ENCODE measurements at places on chromosomes 12 and 14.

DNA sequence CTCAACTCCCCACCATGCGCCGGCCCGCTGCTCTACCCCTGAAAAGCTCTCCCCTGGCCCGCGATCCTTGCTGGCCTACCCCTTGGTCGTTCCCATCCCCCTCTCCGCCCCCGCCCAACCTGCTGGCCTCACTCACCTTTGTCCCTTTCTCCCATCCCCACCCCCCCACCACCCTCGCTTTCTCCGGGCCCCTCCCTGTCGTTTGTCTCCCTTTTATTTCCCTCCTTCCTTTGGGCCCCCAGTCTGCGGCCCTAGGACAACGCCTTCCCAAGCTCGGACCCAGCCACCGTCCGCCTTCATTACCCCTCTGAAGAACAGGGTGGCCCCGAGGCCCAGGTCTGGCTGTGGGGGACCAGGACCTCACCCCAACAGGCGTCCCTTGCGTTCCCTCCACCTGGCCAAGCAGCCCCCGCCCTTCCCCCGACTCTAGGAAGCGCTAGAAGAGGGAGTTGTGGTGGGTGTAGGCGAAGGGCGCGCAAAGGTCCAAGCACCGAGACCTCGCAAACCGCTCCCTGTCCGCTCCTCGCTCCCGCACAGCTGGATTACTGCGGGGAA, 6.9 kb upstream of the SLC7A7 start:
- no peak for DNase-seq

DNA sequence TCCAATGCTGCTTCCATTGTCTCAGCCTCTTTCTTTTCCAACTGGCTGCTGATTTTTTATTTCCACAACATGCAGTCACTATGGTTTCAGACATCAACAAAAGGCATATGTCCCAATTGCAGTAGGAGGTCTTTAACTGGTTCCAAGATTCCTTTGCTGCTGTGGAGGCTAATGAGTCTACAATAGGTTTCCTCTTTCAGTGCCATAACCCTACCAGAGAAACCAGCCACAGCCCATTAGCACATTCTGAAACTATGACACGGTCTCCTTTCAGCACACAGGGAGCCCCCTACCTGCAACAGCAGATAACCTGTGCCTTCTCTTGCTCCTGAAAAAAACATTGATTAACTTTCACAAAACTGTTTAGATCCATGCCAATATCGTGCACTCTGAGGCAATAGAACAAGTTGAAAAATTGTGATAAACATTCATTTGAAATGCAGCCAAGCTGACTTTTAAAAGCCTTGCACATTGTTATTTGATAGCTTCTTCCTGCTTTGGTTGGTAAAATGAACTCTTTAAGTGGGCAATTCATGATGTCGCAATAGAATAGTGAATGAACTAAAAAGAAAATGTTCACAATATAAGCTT, 32.4 kb downstream of the PLEKHG7 start:
- no peak for DNase-seq

GRCh38 chr14:90545966-90546751, 149.3 kb downstream of the CALM1 start:
- DNase-seq = no peak

GRCh38 chr14:28758885-28759652, 7.5 kb upstream of the FOXG1 start:
- no peak for DNase-seq

DNA sequence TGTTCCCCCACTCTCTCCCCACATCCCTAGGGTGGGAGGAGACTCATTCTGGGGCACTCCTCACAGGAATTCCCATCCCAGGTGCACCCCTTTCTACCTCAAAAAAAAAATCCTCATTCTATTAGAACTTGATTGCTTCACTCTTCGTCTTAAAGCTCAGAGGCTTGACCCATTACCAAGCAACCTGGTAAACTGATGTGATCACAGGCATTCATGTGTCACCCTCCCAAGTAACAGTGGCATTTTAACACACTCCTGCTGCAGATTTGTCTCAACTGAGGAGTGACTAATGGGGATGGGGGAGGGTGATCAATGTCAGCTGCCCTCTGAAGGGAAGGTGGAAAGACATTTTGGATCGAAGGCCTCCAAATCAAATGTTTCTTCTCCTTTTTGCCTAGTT, 78.1 kb upstream of the PTHLH start:
- no peak for DNase-seq

- no peak for DNase-seq
Measured at GRCh38 chr14:40123816-40124215, 691.6 kb upstream of the FBXO33 start.

DNA sequence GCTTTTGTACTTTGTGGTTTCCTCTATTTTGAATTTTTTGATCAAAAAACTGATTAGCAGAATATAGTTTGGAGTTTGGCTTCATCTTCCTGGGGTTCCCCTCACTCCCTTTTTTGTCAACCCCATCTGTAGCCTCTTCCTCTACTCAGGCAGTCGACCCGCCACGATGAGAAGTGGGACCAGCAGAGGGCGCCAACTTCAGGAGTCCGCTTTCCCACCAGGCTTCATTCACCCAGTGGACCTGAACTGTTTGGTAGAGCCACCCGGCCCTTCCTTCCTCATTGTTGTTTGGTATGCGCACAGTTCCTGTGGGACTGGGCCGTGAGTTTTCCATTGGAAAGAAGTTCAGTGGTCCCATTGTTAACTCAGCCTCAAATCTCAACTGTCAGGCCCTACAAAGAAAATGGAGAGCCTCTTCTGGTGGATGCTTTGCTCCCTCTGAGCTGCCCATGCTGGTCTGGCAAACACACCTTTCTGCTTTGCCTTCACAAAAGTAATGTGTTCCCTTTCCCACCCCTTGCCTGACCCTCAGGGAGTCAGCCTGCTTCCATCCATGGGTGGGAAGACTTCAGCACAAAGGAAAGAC, 21.7 kb downstream of the TMBIM6 start:
- DNase-seq = peak; percentile 75

DNA sequence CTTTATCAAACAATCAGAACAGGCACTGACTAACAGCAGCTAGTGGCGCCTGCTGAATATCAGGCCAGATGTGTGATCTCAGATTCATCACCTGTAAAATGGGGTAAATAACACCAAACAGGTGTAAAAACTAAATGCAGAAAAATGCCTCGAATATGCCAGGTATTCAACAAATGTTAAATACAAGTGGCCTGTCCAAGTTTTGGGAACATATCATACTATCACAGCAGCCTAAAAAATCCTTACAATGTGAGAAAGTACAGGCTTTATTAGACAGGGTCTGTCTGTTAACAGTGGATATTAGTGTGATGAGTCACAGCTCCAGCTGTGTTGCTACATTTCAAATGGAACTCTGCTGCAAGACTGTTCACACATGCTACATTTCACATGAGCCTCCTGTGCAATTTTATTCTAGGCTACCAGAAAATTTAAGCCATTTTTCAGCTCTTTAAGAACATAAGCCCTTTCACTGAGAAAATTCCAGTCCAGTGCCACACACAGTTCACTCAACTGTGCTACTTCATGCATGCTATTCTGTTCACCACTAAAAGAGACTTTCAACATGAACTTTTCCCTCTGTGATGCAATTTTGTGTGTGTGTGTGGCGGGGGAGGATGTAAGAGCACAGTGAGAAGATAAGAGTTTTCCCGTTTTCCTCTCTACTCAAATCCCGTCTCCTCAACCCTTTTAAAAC, 56.7 kb downstream of the MSRB3 start:
- DNase-seq = no peak

- DNase-seq = no peak
Measured at GRCh38 chr14:45284802-45285201, 31.8 kb upstream of the MIS18BP1 start.

DNA sequence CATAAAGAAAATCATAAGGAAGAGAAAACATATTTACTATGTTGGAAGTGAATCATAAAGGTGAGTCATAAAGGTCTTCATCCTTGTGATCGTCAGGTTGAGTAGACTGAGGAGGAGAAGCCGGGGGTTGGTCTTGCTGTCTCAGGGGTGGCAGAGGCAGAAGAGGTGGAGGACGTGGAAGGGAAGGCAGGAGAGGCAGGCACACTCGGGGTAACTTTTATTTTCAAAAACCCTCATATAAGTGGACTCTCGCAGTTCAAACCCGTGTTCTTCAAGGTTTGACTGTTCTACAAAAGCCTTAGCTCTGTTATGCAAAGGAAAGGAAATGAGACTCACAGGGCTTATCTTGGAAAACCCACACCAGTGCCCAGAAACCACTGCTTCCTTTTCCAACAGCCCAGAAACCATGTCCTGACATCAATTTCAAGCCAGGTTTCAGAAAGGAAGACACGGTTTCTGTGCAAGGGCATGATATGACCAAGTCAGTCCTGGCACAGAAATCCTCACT, 14.0 kb downstream of the SMCO2 start:
- peak; percentile 10 for DNase-seq

DNA sequence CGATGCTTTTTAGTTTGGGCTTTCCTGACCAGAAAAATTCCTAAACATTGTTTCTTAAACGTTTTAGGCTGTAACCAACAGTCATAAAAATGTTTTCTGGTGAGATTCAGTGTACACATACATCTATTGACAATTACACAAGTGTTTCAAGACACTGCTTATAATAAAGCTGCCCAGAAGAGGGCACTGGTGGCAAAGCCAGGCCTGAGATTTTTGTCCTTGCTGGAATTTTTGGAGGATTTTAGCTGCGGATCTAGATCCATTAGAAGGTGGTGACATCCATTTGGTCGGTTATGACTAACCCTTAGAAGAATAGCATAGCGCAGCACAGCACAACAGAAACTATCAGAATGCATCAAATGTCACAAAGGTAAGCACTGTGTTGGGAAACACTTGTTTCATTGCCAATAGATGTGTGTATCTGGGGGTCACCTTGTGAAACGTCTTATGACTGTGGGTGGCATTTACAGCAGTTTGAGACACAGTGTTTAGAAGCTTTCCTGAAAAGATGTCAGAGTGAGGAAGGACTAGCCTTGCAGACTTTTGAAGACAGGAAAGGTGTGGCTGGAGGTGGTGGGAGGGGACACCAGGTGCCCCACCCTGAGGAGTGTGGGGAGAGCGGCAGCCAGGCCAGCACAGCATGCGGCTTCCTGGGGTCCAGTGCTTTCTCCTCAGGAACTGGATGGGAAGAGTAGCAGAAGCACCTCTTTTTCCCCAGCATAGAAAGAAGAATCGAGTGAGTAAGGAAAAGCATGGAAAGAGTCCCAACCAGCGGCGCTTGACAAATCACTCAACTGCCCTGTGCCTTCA, 54.7 kb upstream of the FKBP4 start:
- DNase-seq = no peak

- no peak for DNase-seq
Measured at GRCh38 chr12:1297639-1298175, 296.7 kb downstream of the FBXL14 start.

DNA sequence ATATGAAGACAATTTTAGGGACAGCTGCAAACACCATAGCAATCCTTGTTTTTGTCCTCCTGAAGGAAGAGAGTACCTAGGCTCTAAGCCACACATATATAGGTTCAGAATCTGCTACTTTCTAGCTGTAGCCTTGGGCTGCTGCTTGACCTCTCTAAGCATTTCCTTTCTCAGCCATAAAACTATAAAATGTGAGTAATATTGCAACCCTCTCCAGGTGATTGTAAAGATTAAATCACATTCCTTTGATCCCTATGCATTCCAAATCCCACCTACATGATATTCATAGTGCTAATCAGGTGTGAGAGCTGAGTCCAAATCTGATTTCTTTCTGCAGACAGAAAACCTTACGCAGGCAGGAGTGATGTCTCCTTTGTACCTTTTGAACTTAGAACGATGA, 913.5 kb downstream of the VRK1 start:
- DNase-seq = no peak

GRCh38 chr14:72543341-72543740, 350.6 kb downstream of the DPF3 start:
- no peak for DNase-seq

- DNase-seq = no peak
Measured at GRCh38 chr12:93041416-93041815, 112.3 kb upstream of the EEA1 start.

DNA sequence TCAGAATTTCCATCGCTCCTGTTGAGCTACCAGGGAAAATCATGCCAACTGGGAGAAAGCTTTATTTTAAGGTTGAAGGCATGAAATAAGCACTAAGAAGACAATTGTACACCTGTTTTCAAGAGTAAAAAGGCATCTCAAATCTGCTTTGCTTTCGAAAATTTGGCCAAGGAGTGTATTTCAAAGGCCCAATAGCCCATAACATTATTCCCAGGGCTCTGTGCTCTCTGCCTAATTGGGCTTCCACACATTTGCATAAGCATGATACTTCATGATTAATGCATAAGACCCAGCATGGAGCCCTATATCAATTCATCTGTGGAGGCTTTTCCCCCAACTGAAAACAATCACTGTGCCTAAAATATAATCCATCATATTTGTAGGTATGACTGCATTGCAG, 258.5 kb downstream of the NOVA1 start:
- DNase-seq = no peak

DNA sequence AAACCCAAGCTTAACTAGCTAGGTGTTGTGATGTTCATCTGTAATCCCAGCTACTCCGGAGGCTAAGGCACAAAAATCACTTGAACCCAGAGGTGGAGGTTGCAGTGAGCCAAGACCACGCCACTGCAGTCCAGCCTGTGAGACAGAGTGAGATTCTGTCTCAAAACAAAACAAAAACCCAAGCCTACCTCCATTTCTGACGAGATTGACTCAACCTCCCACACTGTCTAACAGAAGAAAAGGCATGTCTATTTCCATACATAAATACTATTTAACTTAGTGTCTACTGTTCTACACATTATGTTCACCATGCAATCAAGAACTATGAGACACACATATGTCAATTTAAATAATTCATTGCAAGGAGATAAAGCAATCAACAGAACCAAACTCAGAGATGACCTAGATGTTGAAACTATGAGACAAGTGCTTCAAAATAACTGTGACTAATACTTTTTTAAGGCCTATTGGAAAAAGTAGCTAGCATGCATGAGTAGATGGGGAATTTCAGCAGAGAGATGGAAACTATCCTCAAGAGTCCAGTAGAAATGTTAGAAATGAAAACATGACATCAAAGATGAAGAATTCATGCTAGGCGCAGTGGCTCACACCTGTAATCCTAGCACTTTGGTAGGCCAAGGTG, 75.9 kb upstream of the DHRS4 start:
- DNase-seq = no peak

GRCh38 chr12:99981639-99982190, 3.0 kb downstream of the ANKS1B start:
- DNase-seq = no peak

DNA sequence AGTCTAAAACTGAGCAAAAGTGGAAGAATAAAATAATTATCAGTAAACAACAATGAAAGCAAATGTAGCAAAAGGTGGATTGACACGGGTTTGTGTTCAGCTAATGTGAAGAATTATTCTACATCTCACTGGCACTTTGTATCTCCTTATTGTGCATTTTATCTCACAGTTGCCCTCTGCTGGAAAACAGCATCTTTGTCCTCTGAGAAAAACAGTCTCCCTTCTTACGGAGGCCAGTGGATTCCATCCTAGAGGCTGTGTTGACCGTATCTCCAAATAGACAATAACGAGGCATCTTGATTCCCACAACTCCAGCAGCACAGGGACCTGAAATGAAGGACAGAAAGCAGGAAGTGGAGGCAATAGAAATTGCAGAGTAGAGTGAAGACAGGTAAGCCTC, 51.3 kb upstream of the PLBD1 start:
- DNase-seq = no peak

GRCh38 chr12:107631715-107632114, 53.9 kb upstream of the PWP1 start:
- DNase-seq = no peak

GRCh38 chr12:27754795-27755194, 25.2 kb upstream of the KLHL42 start:
- no peak for DNase-seq

- no peak for DNase-seq
Measured at GRCh38 chr12:2247596-2247995, 194.8 kb downstream of the CACNA1C start.
